Activated T-helper 2 cell treated with anti-CD3 and anti-CD28 coated beads, Interferon-gamma antibody, Interleukin-2, Interleukin-4, amounts not matched to agents 10 μg/mL and 5 μg/mL and 100 μg/mL, durations not matched to agents 14 hours and 24 hours and 36 hours (primary cell): ENCODE measurements at places on chromosomes 2 and 18. TPM values are rescaled to one million over a fixed set of nuclear protein-coding genes. Genes with fewer than 3 reads are reported as not detected.

DNA sequence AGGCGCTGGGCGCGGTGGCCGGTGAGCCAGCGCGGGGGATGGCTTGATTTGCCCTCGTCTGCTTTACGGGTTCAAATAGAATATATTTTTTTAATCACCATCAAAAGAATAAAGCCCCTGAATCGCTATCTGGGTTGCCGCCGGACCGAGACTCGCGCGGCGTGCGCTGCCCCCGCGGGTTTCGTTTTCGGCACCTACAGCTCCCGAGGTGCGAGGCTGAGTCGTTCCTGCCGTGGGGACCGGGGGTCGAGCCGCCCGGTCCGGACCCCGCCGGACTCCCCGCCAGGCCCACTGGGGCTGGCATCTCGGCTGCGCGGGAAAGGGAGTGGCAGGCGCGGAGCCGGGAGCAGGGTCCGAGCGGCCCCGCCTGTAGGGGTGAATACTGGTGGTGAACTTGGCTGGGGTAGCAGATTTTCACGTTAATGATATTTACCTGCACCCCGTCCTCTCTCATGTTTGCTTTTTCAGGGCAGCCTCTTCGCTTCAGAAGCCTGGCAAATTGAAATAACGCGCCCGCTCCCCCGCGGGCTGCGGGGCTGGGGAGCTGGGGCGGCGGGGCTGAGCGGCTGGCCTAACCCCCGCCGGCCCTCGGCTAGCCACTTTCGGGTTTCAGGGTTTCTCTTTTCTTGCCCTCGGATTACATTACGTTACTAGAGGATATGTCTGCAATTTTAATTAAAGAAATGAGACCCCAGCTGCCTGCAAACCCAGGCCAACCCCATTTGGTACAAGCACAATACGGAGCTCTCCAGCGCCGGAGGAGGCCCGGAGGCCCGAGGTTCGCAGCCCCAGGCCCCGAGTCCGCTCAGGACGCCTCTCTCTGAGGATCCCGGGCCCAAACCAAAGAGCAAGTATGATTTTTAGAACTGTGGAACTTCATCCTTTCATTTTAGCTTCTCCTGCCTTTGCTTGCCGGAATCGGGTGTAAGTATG, 1.7 kb upstream of the CELF4 start:
- DNase-seq: no peak

DNA sequence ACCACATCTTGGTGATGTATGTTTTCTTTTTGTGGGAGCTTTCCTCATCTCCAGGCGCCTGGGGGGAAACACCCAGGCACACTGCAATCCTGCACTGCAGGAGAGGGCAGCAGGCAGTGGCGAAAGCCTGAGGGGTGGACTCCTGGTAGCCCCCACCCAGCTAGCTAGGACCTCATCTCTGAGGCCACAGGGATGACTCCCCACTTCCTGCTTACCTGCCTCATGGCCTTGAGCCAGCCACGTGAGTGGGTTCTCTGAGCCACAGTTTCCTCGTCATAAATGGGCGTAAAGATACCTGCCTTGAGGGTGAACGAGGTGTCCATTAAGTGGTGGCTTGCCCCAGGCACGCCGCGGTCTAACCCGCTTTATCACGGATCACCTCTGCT, 19.1 kb downstream of the TRAF3IP1 start:
- no peak for DNase-seq

DNA sequence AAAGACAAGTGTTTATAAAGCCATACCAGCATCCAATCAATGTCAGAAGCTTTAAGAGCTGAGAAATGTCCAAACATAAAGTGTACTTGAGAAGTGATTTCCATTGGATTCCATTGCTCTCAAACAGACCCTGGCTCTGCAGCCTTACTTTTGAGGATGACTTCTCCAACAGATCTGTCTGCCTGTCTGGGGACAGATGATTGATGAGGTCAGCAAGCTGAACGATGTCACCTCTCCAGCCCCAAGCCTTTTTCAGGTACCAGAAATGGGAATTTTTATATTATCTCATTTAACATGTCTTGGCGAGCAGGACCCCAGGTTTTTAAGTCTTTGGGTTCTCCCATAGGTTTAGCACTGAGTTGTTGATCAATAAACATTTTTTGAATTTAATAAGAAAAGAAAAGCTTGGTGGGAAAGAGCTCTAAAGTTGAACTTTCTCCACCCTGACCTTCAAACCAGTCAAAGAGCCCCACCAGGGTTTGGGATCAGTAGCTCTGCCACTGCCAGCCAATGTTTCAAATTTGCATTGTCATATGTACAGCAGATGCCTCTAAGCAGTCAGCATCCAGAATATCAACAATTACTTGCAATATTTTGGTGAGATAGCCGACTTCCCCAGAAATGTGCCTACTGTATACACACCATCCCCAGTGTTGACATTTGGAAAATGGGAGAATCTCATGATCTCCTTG, 22.5 kb downstream of the PTPN18 start:
- DNase-seq: no peak

DNA sequence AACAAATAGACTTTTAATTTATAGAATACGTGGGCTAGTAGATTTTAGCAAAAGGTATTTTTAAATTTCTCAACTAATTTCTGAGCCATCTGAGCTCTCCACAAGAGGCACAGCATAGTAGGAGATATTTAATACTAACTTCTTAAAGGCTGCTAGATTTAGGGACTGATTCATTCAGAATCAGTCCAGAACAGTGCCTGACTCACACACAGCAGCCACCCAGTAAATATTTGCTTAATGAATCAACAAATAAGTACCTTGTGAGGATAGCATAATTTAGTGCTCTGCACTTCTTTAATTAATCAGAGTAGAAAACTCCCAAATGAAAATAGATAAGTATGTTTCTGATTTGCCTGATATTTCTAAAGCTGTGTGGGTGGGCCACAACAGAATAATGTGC, 35.6 kb upstream of the SYT4 start:
- no peak for DNase-seq

Gene UGT1A3
- not detected in 2 replicates for total RNA-seq

- DNase-seq: no peak
Measured at GRCh38 chr2:10360850-10361588, 58.3 kb downstream of the HPCAL1 start.

DNA sequence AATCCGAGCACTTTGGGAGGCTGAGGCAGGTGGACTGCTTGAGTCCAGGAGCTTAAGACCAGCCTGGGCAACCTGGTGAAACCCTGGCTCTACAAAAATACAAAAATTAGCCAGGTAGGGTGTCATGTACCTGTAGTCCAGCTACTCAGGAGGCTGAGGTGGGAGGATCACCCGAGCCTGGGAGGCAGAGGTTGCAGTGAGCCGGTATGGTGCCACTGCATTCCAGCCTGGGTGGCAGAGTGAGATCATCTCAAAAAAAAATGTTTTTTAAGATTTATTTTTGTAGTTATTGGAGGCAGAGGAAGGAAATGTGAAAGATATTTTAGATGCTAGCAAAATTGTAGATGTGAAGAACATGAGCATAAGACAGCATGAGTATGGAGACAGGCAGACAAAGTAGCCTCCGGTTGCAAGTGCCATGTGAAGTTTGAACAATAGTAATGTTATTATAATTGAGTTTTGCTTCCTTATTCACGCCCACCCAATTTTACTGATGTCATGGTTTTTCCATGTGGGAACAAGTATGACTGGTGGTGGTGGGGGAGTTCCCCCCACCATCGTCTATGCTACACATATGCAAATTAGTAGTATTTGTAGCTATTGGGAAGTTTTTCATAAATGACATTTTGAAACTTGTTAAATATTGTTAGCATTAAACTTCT, 18.0 kb downstream of the REL start:
- no peak for DNase-seq

DNA sequence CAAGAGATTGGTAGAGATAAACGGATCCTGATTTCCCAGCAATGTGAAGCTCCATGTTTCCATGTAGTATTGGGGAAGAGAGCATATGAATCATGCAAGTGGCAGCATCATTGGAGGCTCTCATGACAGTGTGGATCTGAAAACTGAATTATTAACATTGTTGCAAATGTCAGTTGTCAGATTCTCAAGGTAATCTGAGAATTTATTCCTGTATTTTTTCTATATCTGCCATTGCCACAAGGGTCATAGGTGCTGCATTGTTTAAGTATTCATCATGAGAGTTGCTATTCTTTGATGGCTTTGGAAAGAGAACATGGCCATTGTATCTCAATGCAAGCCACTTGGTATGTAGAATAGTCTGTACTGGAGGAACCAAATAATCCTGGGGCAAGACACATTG, 1217.0 kb upstream of the ZEB2 start:
- DNase-seq: no peak
